ENCODE measurements at places on chromosomes 4 and X.

DNA sequence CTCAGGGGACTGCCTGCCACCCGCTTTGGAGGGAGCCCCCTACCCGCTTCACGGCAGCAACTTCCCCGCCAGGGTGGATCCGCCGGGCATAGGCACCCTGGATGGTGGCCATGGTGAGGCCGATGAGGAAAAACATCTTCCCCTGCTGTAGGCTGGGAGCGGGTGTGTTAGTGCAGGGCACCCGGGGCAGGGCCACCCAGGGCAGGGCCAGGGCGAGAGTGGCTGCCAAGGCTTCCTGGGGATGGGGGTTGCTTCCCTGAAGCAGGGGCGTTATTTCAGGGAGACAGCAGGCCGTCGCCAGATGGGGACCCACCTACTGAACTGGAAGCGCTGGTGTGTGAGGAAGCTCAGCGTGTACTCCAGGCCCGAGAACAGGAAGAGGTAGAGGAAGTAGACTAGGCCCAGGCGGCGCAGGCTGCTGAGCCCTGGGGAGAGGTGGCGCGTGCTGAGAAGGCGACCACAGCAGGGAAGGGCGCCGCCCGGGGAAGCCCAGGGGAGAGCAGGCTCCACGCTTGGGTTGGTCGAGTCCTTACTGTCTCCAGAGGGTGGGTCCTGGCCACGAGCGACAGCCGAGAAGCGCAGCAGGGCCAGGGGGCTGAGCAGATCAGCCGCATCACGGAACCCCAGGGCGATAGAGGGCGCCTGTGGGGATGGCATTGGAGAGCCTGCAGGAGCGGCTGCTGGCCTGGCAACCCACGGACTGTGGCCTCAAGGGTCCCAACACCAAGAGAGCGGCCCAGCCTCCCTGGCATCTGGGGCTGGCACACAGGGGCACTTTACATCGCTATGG is 31.5 kb downstream of the NOP14 start:
- no peak for DNase-seq

DNA sequence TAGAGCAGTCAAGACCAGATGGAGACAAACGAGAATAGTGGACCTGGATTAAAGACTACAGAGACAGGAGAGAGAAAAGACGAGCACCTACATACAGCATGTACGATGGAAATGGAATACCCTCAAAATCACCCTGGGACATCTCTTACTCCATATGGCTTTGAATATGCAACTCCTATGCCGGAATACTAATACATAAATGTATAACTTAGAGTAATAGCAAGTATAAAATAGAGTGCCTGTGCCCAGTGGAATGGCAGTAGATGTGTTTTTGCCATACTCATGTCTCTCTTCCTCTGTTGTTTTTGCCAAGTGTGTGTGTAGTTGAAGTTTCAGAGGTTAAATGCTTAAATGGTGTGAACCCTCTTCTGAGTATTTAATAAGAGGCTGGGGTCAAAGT is 39.8 kb upstream of the LIMCH1 start:
- DNase-seq, result no peak

- DNase-seq, result no peak
Measured at GRCh38 chr4:150782311-150782710, 200.4 kb downstream of the MAB21L2 start.

DNA sequence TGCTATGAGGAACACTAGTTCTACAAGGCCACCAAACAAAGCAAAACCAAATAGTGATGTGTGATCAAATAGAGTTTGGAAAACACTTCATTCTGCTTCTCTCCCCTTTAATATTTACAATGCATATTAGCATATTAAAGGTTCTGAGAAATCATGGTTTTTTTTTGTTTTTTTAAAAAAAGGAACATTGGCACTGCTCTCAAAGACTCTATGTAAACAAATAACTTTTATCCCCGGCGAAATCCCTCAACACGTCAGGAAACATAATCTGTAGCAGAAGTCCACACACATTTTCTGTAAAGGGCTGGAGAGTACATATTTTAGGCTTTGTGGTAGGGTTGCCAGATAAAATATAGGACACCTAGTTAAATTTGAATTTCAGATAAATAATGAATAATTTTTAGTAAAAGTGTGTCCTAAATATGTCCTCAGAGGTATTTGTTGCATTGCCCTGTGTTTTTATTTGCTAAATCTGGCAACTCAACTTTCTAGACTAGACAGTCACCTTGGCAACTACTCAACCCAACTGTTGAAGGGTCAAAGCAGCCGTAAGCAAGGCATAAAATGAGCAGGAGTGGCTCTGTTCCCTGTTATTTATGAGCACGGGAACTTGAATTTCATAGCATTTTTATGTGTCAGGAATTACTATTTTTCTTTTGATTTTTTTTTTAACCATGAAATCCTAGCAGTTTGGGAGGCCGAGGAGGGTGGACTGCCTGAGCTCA is 8.6 kb downstream of the SPATA4 start:
- peak; percentile 42 for DNase-seq

DNA sequence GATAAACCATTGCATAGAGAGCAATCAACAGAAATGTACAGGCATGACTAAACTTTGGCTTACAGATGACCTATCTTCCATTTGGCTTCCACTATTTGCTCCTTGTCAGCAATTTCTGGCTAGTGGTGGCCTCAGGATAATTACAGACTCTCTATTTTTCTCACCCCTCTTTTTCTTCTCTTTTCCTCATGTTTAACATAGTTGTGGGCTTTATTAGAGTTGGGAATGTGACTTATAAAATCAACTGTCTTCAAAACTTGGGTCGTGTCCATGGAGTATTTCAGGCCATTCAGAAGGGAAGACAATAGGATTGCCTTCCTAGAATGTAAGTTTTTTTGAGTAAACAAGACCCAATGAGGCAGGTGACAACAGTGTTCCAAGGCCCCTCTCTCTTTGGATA is 236.2 kb downstream of the FRAS1 start:
- DNase-seq, result peak; percentile 66

GRCh38 chr4:159416073-159416472 is 313.2 kb downstream of the RAPGEF2 start:
- no peak for DNase-seq

GRCh38 chr4:105092356-105092755 is 54.3 kb upstream of the TET2 start:
- peak; percentile 59 for DNase-seq

DNA sequence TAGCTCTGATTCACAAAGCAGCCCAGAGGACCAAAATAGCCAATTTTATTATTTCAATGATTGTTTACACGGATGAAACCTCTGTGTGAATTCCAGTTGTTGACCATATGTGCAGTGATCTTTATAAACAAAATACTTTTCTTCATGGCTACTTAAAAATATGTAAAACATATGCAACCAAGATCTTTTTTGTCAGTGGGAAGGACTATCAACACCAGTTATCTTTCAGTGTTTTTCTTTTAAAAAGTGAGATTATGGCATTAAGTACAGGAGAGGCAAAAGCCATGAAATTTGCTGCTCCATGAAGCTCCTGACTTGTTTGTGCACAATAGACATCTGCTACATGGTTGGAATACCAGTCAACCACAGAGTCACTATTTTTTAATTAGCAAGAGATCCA is 184.4 kb downstream of the DKK2 start:
- peak; percentile 11 for DNase-seq

DNA sequence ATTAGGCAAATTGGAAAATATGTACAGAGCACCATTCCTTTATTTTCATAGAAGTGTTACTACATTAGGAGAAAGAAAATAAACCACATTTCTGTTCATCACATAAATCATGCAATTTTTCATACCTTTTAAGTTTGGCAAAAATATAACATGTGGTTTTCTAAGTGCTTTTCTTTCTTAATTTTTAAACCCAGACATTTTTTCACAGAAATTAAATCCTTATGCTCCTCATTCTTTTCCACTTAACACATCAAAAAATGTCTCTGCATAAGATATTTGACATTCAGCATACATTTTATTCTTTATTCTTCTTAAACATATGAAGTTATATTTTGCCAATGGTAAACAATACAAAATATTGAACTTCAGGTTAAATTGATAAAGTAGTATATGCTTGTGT is 826.6 kb upstream of the SLIT2 start:
- DNase-seq, result no peak

DNA sequence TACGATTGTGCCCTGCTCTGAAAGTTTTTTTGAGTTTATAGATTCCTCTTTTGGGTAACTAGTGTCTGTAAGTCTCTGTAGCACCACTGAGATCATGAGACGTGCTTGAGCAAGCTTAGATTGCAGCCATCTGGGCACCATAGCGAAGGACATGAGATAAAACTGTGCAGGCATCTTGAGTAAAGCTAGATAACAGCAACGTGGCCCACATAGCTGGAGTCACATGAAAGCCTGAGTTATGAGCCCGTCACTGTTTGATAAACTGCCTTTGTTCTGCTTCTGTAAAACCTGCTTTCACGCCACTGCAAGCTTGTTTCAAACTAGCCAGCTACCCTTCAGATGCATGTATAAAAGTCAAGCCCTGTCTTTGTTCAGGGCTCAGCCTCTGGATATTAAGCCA is 359.1 kb upstream of the CXorf51A start:
- no peak for DNase-seq

- peak; percentile 74 for DNase-seq
Measured at GRCh38 chrX:70454441-70455365, 10.1 kb downstream of the DLG3 start.

Data from foreskin fibroblast (primary cell).